ENCODE measurements at places on chromosomes 12 and 14. TPM values are rescaled to one million over a fixed set of nuclear protein-coding genes. Genes with fewer than 3 reads are reported as not detected.

Gene MANSC4
- not detected for total RNA-seq

Gene CLEC6A
- total RNA-seq, result not detected

Gene AQP2
- total RNA-seq, result not detected

Gene GLIPR1
- total RNA-seq, result 30.3 TPM

Gene GLT1D1
- not detected for total RNA-seq

Gene MNAT1
- total RNA-seq, result 43.9 TPM

Gene NKX2-8
- 4.0 TPM for total RNA-seq

Gene KLHDC2
- 35.6 TPM for total RNA-seq

Gene DPY19L2
- total RNA-seq, result 1.9 TPM

Gene OAS2
- 0.11 TPM for total RNA-seq

Gene CEBPE
- 0.08 TPM for total RNA-seq

Gene MYF5
- total RNA-seq, result not detected

Gene SLC6A12
- 0.68 TPM for total RNA-seq

Gene C12orf54
- total RNA-seq, result not detected

Gene SRRM4
- total RNA-seq, result not detected

Gene GALNT6
- total RNA-seq, result 3.1 TPM

Measured in A549 treated with Hydrocortisone at 1 μM for 4 hours (cell line).